ENCODE measurements at places on chromosomes 6 and 20.

DNA sequence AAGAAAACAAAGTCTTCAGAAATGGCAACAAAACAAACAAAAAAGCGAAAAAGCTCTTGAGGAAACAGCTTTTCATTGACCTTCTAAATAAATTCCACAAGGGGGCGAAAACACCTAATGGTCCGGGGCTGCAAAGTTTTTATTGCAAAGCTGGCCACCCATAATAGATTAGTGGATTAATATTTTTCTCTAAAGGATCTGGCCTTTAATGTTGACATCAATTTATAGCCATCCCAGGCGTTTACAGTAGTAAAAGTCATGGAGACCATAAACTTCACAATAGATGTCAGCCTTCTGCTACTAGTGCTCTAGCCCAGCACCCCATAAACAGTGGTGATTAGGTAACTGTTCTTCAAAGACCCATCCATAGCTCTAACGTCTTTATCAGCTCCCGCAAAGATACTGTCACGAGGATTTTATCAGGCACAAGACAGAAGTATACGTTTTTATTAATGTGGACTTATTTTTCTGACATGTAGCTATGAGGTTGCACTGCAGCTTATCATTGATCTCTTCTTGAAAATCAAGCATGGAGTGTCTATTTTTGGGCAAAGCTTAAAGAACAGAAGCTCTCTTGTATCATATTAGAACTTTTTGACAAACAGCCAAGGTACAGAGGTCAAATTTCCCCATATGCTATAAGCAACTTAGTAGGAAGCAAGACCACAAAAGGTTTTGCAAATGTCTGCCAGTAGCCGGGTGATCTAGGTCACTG lies 4.7 kb downstream of the CITED2 start:
- DNase-seq, result no peak

DNA sequence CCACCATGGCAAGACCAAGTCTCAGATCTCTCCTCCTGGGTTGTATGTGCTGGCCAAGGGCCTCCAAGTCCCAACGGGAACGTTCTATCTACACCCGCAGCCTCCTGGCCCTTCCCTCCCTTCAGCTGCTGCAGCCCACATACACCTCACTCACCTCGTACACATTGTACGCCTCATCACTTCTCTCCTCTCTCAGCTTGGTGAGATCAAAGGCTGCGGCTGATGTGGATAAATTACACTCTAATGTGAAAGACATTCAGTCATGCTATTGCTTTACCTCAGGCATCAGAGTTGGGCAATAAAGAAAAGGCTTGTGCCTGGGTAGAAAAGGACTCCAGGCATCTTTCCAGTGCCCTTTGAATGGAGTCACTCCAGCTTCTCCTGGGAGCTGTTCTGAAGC lies 135.3 kb upstream of the FOXQ1 start:
- DNase-seq, result no peak

- no peak for DNase-seq
Observed at GRCh38 chr20:3723284-3723683, 9.2 kb upstream of the HSPA12B start.

DNA sequence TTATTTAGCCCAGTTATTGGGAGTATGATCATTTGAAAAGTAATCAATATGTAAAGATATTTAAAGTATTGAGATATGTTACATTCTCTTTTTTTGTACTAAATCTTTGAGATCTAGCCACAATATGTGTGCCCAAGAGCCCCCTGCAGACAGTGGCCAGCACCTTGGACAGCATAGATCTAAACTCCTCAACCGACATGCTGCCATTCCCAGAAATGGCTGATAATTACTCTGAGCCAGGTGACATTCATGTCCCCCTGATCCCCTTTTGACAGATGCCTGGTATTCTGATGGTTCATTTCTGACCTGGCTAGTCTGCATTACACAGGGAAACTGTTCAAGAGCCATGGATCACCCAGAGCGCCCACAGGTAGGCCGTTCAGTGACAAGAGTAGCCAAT lies 177.1 kb downstream of the ZDHHC14 start:
- no peak for DNase-seq

DNA sequence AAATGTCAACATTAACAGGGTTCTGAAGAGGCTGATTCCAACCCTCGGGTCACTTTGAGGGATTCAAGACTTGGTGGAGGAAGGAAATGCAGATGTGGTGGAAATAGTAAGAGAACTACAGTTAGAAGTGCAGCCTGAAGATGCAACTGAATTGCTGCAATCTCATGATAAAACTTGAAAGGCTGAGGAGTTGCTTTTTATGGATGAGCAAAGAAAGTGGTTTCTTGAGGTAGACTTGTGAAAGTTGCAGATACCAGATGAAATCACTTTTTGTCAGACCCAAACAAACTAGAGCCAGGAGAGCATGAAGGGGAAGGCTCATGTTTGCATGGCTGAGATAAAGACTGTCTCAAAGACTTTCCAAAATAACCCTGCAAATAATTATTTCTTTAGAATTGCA lies 16.2 kb downstream of the ANKRD6 start:
- DNase-seq, result no peak

DNA sequence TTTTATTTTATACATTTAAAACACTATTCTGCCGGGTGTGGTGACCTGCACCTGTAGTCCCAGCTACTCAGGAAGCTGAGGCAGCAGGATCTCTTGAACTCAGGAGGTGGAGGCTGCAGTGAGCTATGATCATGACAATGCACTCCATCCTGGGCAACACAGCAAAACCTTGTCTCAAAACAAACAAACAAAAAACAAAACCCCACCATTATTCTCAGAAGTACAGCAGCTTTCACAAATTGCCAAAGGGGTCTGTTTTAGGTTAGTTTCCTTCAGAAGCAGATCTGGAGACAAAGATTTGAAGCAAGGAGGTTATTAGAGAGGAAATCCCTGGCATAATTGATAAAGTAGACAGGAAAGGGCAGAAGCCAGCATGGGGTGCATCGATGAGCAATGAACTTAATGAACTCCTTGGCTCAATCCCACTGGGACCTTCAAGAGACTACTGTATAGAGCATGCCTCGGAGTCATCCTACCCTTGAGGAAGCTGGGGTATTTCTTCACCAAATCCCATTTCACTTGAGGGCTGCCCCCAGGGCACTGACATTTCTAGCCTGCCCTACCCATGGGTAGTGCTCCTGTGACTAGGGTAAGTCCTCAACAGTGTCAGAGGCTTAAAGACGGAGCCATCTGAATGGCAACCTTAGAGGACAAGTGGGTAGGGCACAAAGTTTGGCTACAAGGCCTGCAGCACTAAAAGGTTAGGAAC lies 43.2 kb upstream of the DDR1 start:
- no peak for DNase-seq

GRCh38 chr6:85660181-85660611 lies 17.5 kb upstream of the SYNCRIP start:
- no peak for DNase-seq

DNA sequence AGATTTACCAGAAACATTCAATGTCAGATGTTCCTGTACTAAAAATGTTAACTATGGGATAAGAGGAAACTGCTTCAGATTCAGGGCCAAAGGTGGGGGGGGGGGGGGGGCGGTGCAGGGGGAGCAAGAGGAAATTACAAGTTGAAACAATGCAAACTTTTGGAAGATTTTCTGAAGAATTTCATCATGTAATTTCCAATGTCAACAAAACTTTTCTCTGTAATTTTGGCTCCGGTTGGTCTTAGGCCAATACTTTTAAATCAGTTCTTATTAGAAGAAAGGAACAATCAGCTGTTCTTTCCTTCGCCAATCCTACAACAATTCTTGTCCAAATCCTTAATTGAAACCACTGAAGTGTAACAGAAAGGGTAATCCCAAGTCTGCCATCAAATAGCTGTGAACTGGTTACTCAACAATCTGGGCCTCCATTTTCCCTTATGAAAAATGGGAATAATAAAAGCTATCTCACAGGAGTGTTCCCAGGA lies 13.1 kb downstream of the UQCC1 start:
- DNase-seq, result no peak

DNA sequence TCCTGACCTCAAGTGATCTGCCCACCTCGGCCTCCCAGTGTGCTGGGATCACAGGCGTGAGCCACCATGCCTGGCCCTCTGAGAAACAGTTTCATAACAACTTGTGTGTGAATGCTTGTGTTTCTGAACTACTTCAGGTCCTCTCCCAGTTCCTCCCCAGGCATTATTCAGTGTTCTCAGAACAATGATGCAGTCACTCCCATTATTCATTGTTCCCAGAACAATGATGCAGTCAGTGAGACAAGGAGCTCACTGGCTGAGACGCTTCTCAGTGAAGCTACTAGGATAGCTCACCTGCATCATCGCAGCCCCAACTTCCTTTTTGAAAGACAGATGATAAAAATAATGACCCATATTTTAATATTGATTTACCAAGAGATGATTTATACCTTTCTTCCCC lies 71.5 kb downstream of the NDUFAF5 start:
- no peak for DNase-seq

- DNase-seq, result no peak
Observed at GRCh38 chr6:112799889-112800288, 452.8 kb downstream of the RFPL4B start.

DNA sequence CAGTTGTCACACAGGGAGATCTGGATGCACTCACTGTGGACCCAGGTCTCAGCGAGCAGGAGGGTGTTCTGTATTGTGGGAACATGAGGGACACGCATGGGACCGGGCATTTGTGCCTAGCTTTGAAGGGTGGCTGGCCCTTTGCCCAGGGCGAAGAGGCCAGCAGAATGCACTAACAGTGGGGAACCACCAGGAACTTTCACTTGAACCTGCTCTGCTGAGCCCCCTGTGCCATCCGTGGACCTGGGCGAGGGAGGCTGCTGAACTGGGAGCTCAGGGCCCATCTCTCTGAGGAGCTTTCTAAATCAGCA lies 1.2 kb upstream of the ULBP2 start:
- DNase-seq, result no peak

GRCh38 chr20:25586877-25587276 lies 1.5 kb upstream of the NINL start:
- no peak for DNase-seq

- DNase-seq, result no peak
Observed at GRCh38 chr20:32574296-32575226, 10.6 kb downstream of the NOL4L start.

DNA sequence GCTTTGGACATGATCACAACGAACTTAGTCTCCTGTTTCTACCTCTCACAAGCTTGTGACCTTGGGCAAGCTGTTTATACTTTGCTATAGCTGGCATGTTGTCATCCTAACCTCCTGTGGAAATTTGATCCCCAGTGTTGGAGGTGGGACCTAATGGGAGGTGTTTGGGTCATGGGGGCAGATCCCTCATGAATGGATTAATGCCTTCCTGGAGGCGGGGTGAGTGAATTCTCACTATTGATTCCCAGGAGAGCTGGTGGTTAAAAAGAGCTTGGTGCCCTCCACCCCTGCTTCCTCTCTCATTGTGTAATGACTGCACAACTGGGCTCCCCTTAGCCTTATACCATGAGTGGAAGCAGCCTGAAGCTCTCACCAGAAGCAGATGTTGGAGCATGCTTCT lies 228.9 kb downstream of the HIVEP2 start:
- no peak for DNase-seq

GRCh38 chr6:109738667-109739066 lies 47.6 kb downstream of the FIG4 start:
- no peak for DNase-seq

GRCh38 chr20:2729251-2729713 lies 36.7 kb downstream of the EBF4 start:
- no peak for DNase-seq

GRCh38 chr6:30690403-30691207 lies at the start of gene NRM:
Gene NRM (minus strand): TSS chr6:30690984. CDS start chr6:30690974, 10 bp downstream.
- peak; percentile 61 for DNase-seq

- no peak for DNase-seq
Observed at GRCh38 chr6:85388531-85388930, 61.4 kb upstream of the NT5E start.

- no peak for DNase-seq
Observed at GRCh38 chr20:58690396-58691135, 2.0 kb upstream of the NPEPL1 start.

DNA sequence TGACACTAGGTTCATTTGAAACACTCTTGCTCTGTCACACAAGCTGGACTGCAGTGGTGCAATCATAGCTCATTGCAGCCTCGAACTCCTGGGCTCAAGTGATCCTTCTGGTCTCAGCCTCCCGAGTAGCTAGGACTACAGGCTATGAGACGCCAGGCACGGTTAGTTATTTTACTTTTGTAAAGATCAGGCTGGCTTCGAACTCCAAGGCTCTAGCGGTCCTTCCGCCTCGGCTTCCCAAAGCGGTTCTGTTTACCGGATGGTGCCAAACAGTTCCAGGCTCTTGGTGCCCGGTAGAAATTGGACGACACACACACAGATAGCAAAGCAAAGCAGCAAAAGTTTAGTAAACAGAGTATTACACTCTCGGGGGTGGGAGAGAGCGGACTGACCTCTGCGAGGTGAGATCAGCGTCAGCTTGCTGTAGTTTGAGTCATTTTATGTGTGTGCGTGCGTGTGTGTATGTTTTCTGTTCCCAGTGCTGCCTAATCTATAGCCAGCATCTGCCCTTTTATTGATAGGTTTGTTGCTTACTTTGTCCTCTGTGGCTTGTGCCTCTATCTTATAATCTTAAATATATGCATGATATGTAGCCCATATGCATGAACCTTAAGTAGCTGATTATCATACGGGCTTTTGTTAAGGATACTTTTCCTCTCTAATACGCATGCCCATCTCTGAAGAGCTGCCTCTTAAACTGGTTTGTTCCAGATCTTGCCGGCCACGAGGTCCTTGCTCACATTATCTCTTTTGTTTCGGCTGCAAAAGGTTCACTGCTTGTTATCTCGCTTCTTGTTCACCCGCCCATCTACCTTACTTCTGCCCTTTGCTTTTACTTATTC lies 75.2 kb downstream of the OR2B2 start:
- peak; percentile 93 for DNase-seq

GRCh38 chr6:47135772-47136171 lies 93.6 kb upstream of the ADGRF1 start:
- no peak for DNase-seq

DNA sequence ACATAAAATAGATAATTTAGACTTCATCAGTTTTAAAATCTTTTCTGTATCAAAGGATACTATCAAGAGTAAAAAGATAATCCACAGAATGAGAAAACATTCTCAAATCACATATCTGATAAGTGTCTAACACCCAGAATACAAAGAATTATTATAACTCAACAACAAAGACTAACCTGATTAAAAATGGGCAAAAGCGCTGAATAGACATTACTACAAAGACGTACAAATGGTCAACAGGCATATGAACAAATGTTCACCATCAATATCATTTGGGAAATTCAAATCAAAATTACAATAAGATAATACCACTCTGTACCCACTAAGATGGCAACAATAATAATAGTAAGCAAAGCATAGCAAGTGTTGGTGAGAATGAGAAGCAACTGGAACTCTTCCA lies 503.8 kb downstream of the CDH26 start:
- DNase-seq, result no peak

GRCh38 chr20:34525709-34526416 lies 9.6 kb downstream of the DYNLRB1 start:
- DNase-seq, result no peak

All from NCI-H1436 treated with DMSO at 0.1 percent for 48 hours (cell line).